ENCODE measurements at places on chromosomes 11 and 22. TPM values are rescaled to one million over a fixed set of nuclear protein-coding genes. Genes with fewer than 3 reads are reported as not detected.

HBE1 gene
- total RNA-seq: not detected

RAB39A gene
- 0.66 TPM for total RNA-seq

EMSY gene
- total RNA-seq: 20.8 TPM

NRXN2 gene
- total RNA-seq: 20.5 TPM

FAM83F gene
- total RNA-seq: 0.71 TPM

A4GALT gene
- 26.8 TPM for total RNA-seq

ISX gene
- not detected for total RNA-seq
